Urinary bladder (tissue), 4 donors: ENCODE measurements at places on chromosomes 4 and X. TPM values are rescaled to one million over a fixed set of nuclear protein-coding genes. Genes with fewer than 3 reads are reported as not detected.

DNA sequence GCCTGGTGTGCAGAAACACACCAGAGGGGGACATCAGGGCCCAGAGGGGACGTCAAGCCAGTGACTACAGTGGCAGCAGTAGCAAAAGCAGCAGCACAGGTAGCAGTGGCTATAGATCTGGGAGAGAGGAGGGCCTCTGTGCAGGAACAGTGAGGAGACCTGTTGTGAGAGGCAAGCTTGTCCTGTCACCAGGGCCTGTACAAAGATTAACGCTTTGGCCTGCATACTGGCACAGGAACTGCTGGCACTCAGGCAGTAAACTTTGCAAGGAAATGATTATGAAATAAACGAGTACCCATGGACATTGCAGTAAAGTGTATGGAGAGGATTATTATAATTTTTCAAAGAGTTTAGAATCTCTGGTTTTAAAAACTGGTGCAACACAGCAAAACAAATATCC is 5.5 kb upstream of the PHF8 start:
- no peak for DNase-seq

GRCh38 chr4:87560802-87561201 is 31.6 kb upstream of the SPARCL1 start:
- DNase-seq, result no peak

The SLC2A9 gene
- total RNA-seq, result 10.4 TPM

The ELK1 gene
- 8.6 TPM for total RNA-seq
